Activated CD8-positive, alpha-beta T cell treated with anti-CD3 and anti-CD28 coated beads for 36 hours (primary cell): ENCODE measurements at places on chromosomes 5 and 9. TPM values are rescaled to one million over a fixed set of nuclear protein-coding genes. Genes with fewer than 3 reads are reported as not detected.

Gene FOXI1
- not detected for total RNA-seq

Gene PRSS3
- not detected for total RNA-seq

- peaks cover 6% of the 10 kb centered on the region for H3K36me3 ChIP-seq
- no peak for DNase-seq
- peaks cover 17% of the 10 kb centered on the region for H3K4me1 ChIP-seq
Observed at GRCh38 chr9:7760014-7760415, 39.6 kb downstream of the DMAC1 start.

DNA sequence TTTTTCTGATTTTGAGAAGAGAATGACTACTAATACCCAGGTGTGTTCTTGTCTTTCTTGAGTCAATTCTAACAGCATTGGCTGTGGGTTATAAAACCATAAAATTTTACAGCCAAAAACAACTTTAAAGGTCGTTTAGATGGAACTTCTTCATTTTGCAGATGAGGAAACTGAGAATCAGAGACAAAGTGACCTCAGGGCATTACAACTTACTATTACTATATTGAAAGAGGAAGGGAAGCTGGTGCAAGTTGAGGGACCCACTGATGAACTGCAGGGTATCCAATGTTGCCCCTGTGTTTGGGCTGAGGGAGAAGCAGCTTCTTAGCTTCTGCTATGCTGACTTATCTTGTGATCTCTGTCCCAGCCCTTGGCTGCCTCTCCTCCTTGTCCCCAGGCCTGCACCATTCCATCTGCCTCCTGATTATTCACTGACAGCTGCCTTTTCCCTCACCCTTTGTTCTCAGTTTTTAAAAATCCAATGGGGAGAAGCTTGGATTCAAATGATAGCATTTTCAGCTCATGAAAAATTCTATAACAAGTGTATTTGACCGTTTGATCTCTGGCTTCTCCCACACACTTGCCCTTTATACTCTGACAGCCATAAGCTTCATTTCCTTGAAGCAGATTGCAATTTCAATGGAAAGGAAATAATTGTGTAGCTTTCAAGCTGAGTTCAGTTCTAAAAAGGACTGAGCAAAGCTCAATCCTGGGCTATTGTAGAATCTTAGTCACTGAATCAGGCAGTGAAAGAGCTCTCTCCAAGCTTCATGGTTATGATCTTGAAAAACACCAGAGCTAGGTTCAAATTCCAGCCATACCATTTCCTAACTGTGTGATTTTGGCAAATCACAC, 68.5 kb downstream of the TMC1 start:
- H3K4me3 ChIP-seq, result peak overlapping the region; percentile 35
- no peaks in the 10 kb centered on the region for H3K36me3 ChIP-seq
- DNase-seq, result peak; percentile 10
- peak overlapping the region; percentile 88 for H3K27ac ChIP-seq
- H3K27me3 ChIP-seq, result no peaks in the 10 kb centered on the region
- H3K4me1 ChIP-seq, result peaks cover 44% of the 10 kb centered on the region

GRCh38 chr5:124941051-124942049, 194.9 kb upstream of the ZNF608 start:
- no peak overlapping the region for H3K4me3 ChIP-seq
- DNase-seq, result no peak
- H3K27me3 ChIP-seq, result peaks cover 5% of the 10 kb centered on the region
- H3K4me1 ChIP-seq, result no peaks in the 10 kb centered on the region
- no peaks in the 10 kb centered on the region for H3K36me3 ChIP-seq
- no peak overlapping the region for H3K27ac ChIP-seq

- H3K27me3 ChIP-seq, result peaks cover 8% of the 10 kb centered on the region
- H3K27ac ChIP-seq, result no peak overlapping the region
- H3K4me1 ChIP-seq, result no peaks in the 10 kb centered on the region
- no peak overlapping the region for H3K4me3 ChIP-seq
- no peak for DNase-seq
Observed at GRCh38 chr9:84228130-84228720, 112.3 kb downstream of the SLC28A3 start.

GRCh38 chr5:59711310-59711709, 182.2 kb downstream of the PDE4D start:
- no peaks in the 10 kb centered on the region for H3K27me3 ChIP-seq
- H3K4me3 ChIP-seq, result no peak overlapping the region
- H3K27ac ChIP-seq, result no peak overlapping the region
- H3K4me1 ChIP-seq, result no peaks in the 10 kb centered on the region
- H3K36me3 ChIP-seq, result no peaks in the 10 kb centered on the region

DNA sequence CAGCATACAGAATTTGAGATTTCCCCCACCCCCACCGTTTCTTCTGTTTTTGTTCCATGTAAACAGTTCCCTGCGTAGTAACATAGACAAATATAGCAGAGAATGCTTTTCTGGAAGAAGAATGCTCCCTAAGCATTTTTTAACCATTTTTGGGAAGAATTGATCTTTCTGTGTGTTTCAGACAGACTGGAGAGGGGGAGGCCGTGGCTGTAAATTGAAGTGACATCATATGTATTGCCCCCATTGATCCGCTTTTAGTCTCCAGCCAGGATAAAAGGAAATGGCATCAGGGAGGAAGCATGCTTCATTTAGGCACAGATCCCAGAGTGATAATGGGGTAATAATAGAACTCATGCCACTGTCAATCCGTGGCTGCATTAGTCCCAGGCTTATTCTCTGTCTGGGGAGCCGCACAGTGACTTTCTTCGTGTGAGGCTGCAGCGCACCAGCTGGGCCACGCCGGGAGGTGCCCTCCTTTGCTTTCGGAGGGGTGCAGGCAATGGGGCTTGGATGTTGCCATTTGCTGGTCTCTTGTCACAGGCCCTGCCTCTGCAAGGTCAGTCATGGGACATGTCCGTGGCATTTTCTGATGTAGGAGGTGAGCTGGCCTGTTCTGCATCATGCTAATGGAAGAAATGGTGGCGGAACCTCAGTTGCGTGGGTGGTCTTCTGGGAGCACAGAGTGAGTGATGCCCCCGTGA, 261.5 kb downstream of the FANCC start:
- no peak overlapping the region for H3K4me3 ChIP-seq
- H3K36me3 ChIP-seq, result peaks cover 2% of the 10 kb centered on the region
- no peak for DNase-seq
- H3K4me1 ChIP-seq, result no peaks in the 10 kb centered on the region
- H3K27me3 ChIP-seq, result peaks cover 1% of the 10 kb centered on the region
- no peak overlapping the region for H3K27ac ChIP-seq

DNA sequence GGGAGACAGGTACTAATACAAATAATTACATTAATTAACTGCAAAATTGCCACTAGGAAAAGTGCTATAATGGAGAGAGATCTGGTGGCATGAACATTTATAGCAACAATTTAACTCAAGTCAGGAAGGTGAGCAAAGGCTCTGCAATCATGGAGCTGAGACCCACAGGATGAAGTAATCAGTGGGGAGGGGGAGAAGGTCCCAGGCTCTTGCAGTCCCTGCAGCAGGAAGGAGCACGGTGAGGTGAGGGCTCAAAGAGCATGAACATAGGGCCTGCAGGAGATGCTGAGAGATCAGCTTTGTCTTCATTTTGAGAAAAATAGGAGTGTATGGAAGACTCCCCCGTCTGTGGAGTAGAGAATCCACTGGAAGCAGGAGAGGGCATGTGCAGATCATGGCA, 6.5 kb downstream of the PTPN3 start:
- no peak overlapping the region for H3K27ac ChIP-seq
- no peaks in the 10 kb centered on the region for H3K4me1 ChIP-seq
- H3K36me3 ChIP-seq, result no peaks in the 10 kb centered on the region
- no peak overlapping the region for H3K4me3 ChIP-seq
- no peak for DNase-seq
